ENCODE measurements at places on chromosomes 3 and 15.

GRCh38 chr3:149548669-149549065 is 74.2 kb downstream of the TM4SF4 start:
- no peak for DNase-seq

DNA sequence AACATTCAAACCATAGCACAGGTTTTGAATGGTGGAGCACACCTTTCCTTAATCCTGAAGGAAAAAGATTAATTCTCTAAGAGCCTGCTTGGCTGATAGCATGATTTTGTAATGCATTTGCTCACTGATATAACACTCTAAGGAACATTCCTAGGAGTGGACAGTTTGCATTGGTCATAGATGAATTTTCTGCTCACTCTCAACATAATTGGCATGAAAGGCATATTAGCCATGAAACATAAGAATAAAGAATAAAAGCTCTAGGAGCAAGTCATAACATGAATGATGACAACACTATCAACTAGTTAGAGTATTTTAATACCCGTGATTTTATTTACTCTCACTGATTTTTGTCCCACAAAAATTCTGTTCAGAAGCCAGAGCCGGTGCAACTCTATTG is 34.3 kb upstream of the LRTM1 start:
- no peak for DNase-seq

DNA sequence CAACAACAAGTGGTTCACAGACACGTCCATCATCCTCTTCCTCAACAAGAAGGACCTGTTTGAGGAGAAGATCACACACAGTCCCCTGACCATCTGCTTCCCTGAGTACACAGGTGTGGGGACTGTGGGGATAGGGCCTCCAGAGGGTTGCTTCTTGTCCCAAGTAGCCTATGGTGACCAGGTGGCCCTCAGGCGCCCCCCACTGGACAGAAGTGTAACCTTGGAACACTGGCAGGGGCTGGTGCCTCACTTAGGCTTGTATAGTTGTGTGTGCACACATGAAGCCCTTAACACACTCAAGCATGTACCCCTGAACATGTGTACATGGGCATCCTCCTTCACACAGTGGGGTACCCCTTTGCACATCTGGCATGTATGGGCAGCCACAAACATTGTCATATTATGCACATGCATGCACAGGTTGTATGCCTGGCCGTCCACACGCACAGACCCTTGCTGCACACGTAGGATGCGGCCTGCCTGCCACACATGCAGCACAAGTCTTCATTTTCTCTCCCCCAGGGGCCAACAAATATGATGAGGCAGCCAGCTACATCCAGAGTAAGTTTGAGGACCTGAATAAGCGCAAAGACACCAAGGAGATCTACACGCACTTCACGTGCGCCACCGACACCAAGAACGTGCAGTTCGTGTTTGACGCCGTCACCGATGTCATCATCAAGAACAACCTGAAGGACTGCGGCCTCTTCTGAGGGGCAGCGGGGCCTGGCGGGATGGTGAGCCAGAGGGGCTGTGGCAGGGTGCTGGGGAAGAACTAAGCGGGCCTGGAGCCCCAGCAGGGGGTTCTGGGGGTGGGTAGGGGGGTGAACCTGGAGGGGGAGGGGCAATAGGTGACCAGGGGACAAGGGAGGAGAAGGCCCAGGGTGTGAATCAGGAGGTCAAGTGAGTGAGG is 11.7 kb upstream of the SEMA3B start:
- no peak for DNase-seq

DNA sequence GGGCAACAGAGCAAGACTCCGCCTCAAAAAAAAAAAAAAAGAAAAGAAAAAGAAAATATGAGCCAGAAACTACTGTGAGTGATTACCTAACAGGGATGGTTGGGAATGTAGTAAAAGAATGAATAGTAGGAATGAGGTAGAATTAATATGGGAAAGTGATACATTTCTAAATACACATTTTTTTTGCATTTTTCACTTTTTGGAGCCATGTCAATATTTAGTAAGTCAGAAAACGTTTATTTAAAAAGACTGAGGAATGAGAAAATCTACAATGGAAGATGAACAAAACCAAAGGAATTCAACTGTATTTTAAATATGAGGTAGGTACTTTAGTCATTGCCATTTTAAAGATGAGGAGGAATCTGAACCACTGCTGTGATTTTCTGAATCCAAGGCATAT is 817.2 kb upstream of the CADM2 start:
- DNase-seq: no peak

DNA sequence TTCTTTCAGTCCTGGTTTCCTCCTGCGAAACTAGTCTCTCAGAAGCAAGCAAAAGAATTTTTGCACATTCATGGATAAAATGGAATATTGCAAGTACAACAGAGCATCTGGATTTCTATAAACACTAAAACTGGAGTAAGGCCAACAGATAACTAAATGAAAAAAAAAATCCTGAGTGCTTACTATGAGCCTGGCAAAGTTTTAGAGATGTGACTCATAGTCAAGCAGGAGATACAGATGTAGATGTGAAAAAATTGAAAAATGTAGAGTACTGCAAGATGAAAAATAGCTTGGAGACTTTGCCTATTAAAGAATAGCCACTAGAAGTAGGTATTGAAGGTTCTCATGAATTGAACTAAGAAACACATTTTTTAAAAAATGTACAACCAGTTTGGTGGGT is 397.4 kb downstream of the OTOL1 start:
- no peak for DNase-seq

DNA sequence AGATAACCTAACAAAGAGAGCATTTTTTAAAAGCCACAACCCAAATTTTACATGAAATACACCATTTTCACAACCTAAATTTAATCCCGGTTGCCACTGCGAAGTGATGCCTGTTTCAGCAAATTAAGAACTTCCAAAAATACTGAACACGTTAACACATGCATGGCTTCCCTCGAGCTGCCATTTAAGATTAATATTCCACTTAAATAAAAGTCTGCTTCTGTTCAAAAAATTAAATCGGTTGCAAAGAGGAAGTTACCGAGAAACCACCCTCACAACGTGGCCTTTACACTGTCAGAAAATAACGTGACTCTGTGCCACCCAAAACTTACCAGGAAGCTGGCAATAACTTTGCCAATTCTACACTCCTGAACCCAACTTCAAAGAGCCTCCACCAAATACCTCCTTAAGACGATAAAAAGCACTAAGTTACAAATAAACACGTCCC is 1.2 kb downstream of the TBL1XR1 start:
- peak; percentile 66 for DNase-seq

- DNase-seq: no peak
Observed at GRCh38 chr15:70609889-70610288, 153.5 kb downstream of the UACA start.

DNA sequence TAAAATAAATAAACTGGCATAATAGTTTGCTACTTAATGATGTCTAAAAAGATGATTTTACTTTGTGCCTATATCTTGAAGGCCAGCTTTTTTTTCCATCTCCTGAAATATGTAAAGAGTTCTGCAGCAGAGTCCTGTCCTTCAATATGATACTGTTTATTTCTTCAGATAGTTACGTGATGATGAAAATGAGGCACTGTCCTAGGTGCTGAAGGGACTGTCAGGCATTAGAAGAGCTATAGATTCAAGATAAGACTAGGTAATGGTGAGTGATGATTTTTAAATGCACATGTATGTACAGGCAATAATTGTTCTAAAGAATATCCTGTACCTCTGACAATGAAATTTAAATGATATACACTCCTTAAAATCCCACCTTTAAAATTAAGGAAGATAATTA is 326.9 kb upstream of the DNAJC19 start:
- no peak for DNase-seq

DNA sequence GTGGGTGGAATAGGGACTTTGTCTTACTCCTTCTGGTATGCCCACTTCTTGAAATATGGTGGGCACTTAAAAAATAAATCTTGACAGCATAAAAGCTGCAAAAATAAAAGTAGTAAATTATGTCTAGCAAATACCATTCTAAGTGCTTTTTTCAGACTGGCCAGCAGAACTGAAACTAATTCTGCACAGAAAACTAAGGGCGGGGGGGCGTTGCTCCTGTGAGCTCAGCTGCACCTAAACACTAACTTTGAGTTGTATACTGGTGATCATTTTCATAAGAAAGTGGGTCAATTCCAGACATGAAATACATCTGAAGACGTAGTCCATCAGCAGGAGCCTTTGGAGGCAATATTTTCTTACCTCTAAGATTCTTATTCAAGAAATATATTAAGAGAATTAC is 114.8 kb downstream of the WDR76 start:
- DNase-seq: no peak

DNA sequence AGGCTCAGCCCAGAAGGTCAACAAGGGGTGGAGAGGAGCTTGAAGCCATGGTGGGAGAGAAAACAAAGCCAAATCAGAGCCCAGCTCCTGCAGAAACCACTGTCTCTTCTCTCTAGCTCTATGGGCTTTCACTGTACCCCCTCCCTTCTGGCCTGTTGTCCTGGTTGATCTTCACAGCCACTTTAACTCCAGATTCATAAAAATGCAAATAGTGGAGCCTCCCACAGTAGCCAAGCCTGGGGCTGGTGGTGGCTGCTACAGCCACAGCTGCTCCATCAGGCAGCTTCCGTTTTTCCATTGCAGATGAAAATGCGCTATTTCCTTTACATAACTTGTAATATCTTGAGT is 20.7 kb upstream of the CAV3 start:
- DNase-seq: no peak

- no peak for DNase-seq
Observed at GRCh38 chr3:183880121-183880520, 4.6 kb downstream of the PARL start.

- no peak for DNase-seq
Observed at GRCh38 chr3:78277220-78277619, 1237.3 kb downstream of the ROBO2 start.

GRCh38 chr15:65077981-65078352 is 1.4 kb downstream of the KBTBD13 start:
- DNase-seq: no peak

GRCh38 chr15:25830844-25831451 is 32.2 kb downstream of the ATP10A start:
- DNase-seq: no peak

DNA sequence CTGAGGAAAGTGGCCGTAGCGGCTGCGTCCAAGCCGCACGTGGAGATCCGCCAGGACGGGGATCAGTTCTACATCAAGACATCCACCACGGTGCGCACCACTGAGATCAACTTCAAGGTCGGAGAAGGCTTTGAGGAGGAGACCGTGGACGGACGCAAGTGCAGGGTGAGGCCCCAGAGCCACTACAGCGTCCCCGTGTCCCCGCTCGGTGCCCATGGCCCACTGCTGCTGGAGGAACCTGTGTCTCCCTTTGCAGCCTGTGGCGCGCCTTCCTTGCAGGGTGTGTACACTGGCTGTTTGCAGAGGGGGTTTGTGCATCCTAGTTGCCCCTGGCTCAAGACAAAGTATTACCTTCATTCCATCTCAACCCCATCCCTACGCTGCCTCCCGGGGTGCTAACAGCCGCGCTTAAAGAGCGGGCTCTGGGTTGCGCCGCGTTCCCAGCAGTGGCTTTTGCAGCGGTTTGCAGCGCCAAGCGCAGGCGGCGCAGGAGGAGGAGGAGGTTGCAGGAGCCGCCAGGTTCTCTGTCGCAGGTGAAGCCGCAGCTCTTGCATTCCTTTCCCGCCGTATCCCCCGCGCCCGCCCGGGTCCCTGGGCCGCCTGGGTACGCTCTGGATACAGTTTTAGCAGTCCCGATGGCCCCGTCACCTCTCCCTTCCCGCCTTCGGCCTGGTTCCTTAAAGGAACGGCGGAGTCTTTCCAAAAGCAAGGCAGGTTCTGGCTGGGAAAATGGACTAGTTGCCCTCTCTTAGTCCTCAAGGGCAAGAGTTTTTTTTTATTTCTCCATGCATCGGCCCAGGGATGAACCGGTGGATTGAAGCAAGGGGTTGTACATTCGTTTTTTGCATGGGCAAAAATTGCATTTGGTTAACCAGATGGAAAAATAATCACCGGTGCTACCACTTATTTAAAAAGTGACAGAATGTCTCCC is 1.2 kb downstream of the CRABP1 start:
- no peak for DNase-seq

- no peak for DNase-seq
Observed at GRCh38 chr15:63791228-63791627, 42.5 kb downstream of the HERC1 start.

DNA sequence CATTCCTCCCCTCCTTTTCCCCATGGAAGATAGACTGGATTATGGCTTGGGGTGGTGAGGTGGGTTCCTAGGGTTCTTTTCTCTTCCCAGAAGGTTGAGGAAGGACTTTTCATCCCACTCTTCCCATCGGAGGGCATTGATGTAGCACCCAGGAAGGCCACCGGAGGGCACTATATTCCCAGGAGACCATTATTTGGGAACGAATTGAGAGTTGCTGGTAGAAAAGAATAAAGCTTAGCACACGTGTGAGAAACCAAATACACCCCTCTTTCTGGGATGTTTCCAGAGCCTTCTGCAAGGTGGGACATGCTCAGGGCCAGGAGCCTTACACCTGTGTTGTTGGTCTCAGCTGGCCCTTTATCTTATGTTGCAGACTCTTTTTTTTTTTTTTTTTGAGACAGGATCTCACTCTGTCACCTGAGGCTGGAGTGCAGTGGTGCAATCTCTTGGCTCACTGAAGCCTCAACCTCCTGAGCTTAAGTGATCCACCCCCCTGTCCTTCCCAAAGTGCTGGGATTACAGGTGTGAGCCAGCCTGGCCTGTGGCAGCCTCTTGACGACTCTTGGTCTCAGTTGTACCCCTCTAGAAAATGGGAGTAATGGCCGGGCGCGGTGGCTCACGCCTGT is 6.3 kb upstream of the CDC25A start:
- peak; percentile 36 for DNase-seq

DNA sequence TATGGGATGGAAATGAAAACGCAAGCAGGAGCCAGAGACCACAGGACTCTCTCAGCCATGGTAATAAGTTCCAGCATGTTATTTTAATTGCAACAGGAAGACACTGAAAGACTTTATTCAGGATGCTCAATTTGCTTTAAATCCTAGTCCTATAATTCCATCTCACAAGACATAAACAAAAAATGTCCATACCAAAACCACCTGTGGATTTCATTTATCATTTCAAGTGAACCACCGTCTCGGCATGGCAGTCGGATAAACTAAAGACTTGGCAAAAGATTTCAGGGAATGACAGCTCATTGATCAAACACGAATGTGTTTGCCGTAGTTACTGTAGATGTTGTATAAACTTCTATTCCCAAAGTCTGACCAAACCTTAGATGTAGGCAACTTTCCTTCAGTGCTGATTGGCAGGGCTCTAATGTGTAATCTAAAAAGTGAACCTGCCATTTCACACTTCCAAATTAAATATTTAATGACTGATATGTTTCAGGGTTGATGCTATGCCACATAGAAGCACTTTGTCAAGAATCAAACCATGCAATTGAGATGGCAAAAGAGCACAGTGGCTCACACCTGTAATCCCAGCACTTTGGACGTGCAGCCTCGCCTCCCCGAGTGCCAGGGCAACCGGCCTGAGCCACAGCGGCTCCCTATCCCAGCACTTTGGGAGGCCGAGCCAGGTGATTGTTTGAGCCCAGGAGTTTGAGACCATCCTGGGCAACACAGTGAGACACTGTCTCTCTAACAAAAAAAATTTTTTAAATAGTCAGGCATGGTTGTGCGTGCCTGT is 331.7 kb downstream of the MAGI1 start:
- DNase-seq: no peak

Measured in NCI-H1105 treated with DMSO at 0.1 percent for 48 hours (cell line).